ENCODE measurements at places on chromosomes 2 and 18. TPM values are rescaled to one million over a fixed set of nuclear protein-coding genes. Genes with fewer than 3 reads are reported as not detected.

Gene LDLRAD4
- 17.2 TPM for total RNA-seq

GRCh38 chr2:232973011-232973735 is 39.9 kb downstream of the NGEF start:
- no peak overlapping the region for H3K4me3 ChIP-seq
- H3K4me1 ChIP-seq = no peaks in the 10 kb centered on the region
- peaks cover 2% of the 10 kb centered on the region for H3K27me3 ChIP-seq
- H3K36me3 ChIP-seq = no peaks in the 10 kb centered on the region

Gene SESTD1
- total RNA-seq = 8.0 TPM

GRCh38 chr2:159168707-159169106 is 117.8 kb downstream of the WDSUB1 start:
- peaks cover 12% of the 10 kb centered on the region for H3K4me1 ChIP-seq
- peaks cover 24% of the 10 kb centered on the region for H3K36me3 ChIP-seq
- no peaks in the 10 kb centered on the region for H3K27me3 ChIP-seq
- H3K27ac ChIP-seq = no peak overlapping the region
- DNase-seq = no peak
- no peak overlapping the region for H3K4me3 ChIP-seq

Gene SPIRE1
- 21.7 TPM for total RNA-seq

Gene MEP1B
- total RNA-seq = not detected

Gene DIPK1C
- total RNA-seq = 3.5 TPM

Gene RETREG2
- total RNA-seq = 106 TPM

DNA sequence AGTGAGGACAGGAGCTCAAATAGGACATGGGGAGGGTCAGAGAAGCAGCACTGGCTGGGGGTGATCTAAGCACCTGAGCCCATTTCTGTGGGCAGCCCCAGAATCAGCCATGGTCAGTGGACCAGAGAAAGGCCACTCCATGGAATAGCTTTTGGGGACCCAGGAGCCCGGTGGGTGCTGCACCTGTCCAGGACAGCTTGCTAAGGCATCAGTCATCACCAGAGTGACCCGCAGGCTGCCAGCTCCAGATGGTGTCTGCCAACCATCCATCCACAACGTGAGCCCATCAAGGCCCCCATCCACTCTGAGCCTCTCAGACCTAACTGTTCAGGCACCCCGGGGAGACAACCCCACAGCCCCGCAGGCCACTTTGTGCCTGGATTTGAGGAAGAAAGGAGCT is 23.6 kb upstream of the COL6A3 start:
- H3K27ac ChIP-seq = no peak overlapping the region
- H3K4me3 ChIP-seq = no peak overlapping the region
- peaks cover 15% of the 10 kb centered on the region for H3K27me3 ChIP-seq
- H3K36me3 ChIP-seq = no peaks in the 10 kb centered on the region

Gene SCYGR8
- 6.3 TPM for total RNA-seq

Gene ST8SIA5
- not detected for total RNA-seq

Gene LYG2
- not detected for total RNA-seq

- no peak overlapping the region for H3K4me3 ChIP-seq
- H3K4me1 ChIP-seq = no peaks in the 10 kb centered on the region
- H3K27ac ChIP-seq = no peak overlapping the region
- H3K36me3 ChIP-seq = no peaks in the 10 kb centered on the region
- no peak for DNase-seq
- H3K27me3 ChIP-seq = no peaks in the 10 kb centered on the region
Measured at GRCh38 chr2:229952256-229952835, 30.0 kb downstream of the FBXO36 start.

GRCh38 chr2:217942731-217943335 is 60.0 kb downstream of the TNS1 start:
- DNase-seq = no peak
- peaks cover 57% of the 10 kb centered on the region for H3K4me1 ChIP-seq
- no peaks in the 10 kb centered on the region for H3K36me3 ChIP-seq
- peak overlapping the region; percentile 73 for H3K27ac ChIP-seq

Gene ANKRD29
- total RNA-seq = 6.1 TPM

Gene ITGA4
- total RNA-seq = 0.68 TPM

DNA sequence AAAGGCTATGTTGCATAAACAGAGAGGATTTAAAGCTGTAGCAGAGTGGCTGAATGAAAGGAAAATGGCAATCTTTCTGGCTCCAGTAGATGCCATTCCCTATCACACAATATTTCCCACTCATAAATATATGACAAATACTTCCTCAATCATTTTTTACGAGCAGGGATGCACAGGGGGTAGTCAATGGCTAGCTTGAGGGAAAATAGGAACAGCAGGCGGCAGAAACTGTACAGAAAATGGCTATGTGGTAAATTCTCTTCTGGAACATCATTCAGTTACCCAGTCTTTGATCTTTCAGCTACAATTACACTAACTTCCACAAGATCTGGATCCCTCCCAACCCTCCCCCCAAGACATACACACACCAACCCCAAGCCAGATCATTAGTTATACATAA is 127.2 kb downstream of the OLA1 start:
- no peaks in the 10 kb centered on the region for H3K4me1 ChIP-seq
- no peaks in the 10 kb centered on the region for H3K27me3 ChIP-seq
- no peak overlapping the region for H3K27ac ChIP-seq
- no peak overlapping the region for H3K4me3 ChIP-seq

Gene HOXD9
- not detected for total RNA-seq

DNA sequence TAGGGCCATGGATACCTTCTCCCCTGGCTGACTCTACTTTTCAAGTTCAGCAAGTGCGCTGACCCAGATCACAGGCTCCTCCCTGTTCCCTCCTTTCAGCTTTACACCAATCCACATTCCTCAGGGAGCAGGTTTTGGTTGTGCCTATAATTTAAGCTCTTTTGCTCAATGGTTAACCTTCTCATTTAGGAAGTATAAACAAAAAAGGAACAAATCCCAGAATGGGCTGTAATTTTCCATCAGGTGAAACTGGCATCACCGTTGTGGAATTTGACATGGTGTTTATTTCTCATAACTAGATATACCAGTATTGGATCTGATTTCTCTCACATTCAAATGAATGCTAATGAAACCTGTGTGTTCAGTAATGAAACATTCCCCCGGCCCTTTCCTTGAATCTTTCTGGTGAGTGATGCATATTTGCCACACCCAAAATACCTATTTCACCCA is 13.6 kb downstream of the STRN start:
- no peak overlapping the region for H3K4me3 ChIP-seq
- no peak for DNase-seq
- H3K4me1 ChIP-seq = peaks cover 31% of the 10 kb centered on the region
- H3K27ac ChIP-seq = peak overlapping the region; percentile 61

DNA sequence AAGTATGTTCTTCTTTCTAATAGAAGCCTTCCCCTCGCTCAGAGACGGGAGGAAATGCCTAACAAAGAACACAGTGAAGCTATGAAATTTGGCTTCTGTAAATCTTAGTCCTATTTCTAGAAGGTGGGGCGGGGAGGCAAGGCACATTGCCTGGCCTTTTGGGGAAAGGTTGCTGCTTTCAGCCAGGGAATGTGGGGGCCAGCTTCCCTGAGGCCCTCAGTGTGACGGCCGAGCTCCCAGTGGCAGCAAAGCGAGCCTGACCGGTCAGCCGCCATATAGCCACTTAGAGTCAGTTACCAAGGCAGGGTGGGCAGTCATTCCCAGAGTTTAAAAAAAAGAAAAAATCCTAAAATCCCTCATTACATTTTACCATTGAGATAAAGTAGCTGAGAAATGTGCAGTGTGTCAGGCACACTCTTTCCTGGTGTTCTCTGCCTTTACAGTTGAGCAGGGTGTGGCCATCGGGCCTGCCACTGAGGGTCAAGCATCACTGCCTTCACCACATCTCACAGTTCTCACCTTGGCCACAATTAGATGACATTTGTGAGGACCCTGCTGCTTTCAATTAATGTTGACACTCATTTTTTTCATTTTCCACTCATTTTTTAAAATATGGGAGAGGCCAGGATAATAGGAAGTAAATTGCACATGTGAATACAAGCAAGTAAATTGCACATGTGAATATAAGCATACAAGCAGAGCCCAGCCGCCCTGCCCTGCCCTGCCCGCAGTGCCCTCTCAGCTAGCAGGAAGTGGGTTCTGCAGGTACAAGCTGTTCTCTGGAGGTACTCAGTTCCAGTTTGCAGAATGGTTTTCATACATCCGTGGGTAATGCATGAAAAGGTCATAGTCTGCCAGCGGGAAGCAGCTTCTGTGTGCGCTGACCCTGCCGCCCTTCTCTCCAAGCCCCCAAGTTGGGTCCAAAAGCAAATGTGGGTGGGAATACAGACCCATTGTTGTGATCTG is 76.9 kb downstream of the WDSUB1 start:
- H3K36me3 ChIP-seq = peaks cover 36% of the 10 kb centered on the region
- no peaks in the 10 kb centered on the region for H3K4me1 ChIP-seq
- no peaks in the 10 kb centered on the region for H3K27me3 ChIP-seq
- no peak overlapping the region for H3K27ac ChIP-seq
- H3K4me3 ChIP-seq = no peak overlapping the region
- DNase-seq = no peak

DNA sequence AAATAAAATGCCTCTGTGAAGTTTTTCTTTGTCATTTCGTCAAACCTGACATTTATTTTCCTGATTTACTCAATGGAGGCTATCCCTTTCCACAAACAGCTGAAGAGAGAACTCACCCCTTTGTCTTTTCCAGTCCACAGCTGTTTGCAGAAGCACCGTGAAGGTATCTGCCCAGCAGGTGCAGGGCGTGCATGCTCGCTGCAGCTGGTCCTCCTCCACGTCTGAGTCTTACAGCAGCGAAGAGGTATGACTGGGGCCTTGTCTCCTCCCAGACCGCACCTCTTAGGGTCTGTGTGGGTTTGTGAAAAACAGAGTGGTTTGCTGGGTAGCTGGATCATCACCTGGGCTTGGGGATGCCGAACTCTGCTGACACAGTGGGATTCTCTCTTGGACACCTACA is 9.7 kb downstream of the SPP2 start:
- H3K4me3 ChIP-seq = no peak overlapping the region
- peaks cover 3% of the 10 kb centered on the region for H3K27me3 ChIP-seq
- no peaks in the 10 kb centered on the region for H3K36me3 ChIP-seq
- H3K27ac ChIP-seq = no peak overlapping the region
- H3K4me1 ChIP-seq = no peaks in the 10 kb centered on the region
- no peak for DNase-seq

- no peak overlapping the region for H3K4me3 ChIP-seq
- no peaks in the 10 kb centered on the region for H3K27me3 ChIP-seq
- no peak overlapping the region for H3K27ac ChIP-seq
- H3K36me3 ChIP-seq = peaks cover 3% of the 10 kb centered on the region
- DNase-seq = no peak
Measured at GRCh38 chr18:56851774-56852173, 200.6 kb downstream of the WDR7 start.

DNA sequence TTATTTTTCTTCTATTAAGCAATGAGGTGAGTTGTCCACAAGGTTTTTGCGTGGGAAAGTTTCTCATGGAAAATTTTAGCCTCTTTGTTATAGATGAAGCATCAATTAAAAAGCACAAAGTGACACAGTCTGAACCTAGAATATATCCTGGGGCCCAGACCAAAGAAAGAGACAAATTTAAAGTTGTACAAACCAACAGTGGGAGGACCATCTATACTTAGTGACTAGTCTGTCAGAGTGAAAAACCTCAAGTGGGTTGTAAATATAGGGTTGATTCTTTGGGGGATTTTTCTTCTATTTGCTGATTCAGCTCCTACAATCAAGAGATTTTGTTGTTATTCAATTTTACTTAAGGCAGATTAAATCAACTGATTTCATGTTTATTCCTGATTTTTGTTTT is 256.2 kb downstream of the SATB2 start:
- no peak overlapping the region for H3K4me3 ChIP-seq
- no peaks in the 10 kb centered on the region for H3K36me3 ChIP-seq
- H3K4me1 ChIP-seq = no peaks in the 10 kb centered on the region
- H3K27ac ChIP-seq = no peak overlapping the region
- no peaks in the 10 kb centered on the region for H3K27me3 ChIP-seq
- DNase-seq = no peak

GRCh38 chr2:176419591-176420071 is 150.4 kb downstream of the MTX2 start:
- no peaks in the 10 kb centered on the region for H3K36me3 ChIP-seq
- no peak overlapping the region for H3K27ac ChIP-seq
- H3K4me3 ChIP-seq = no peak overlapping the region

Gene RNU2-63P
- not detected for total RNA-seq

Gene ESPNL
- not detected for total RNA-seq

DNA sequence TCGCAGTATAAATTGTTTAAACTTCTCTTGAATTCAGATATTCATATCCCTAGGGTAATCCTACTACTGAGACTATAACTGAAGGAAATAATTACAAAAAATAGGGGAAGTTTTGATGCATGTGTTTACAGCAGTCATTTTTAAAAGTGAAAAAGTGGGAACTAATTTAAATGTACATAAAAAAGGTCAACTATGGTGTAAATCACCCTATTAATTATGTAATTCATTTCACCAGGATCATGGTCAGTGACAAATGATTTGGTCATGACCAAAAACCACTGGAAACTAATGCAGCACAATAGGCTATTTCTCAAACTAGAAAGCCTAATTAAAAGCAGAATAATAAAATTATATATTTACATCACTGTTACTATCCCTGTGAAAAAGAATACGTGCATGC is 5.0 kb upstream of the CNGA3 start:
- no peak overlapping the region for H3K4me3 ChIP-seq
- DNase-seq = no peak
- peaks cover 3% of the 10 kb centered on the region for H3K4me1 ChIP-seq
- peaks cover 34% of the 10 kb centered on the region for H3K27me3 ChIP-seq
- no peak overlapping the region for H3K27ac ChIP-seq

Gene DUSP11
- 55.4 TPM for total RNA-seq

Gene G6PC2
- not detected for total RNA-seq

DNA sequence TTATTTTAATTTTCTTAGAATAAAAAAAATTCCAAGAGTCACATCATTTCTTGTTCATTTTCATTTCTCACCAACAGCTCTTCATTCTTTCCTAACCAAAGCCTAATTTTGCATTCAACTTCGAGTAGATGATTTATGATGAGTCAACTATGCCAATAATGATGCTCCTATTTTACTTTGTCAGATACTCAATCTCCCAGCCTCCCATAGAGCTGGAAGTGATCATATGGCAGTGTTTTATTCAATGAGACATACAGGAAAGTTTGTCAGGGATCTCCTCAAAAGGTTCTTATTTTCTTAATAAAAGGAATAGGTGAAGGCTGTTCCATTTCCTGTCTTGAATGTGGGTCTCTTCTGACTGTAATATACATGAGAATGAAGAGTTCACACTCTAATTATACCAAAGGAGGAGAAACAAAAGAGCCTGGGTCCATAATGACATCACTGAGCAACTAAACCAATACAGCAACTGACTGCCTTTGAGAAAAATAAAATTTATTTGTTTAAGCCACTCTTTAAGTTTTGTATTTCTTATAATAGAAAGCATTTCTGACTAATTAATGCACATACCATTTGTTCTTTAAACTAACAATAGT is 231.2 kb upstream of the CYP26B1 start:
- H3K27ac ChIP-seq = no peak overlapping the region
- H3K27me3 ChIP-seq = no peaks in the 10 kb centered on the region
- no peak for DNase-seq
- no peak overlapping the region for H3K4me3 ChIP-seq
- H3K36me3 ChIP-seq = peaks cover 33% of the 10 kb centered on the region

DNA sequence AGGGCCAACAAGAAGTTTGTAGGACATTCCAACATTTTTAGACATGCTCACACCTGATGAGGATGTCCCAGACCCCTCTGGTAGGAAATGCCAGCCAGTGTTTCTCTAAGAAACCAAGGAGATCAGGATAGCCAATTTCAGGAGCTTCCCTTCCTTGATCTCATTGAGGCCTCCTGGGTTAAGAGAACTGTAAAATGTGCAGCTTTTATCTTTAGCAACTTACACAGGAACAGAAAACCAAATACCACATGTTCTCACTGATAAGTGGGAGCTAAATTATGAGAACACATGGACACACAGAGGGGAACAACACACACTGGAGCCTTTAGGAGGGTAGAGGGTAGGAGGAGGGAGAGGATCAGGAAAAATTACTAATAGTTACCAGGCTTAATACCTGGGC is 99.6 kb upstream of the MAP2 start:
- no peaks in the 10 kb centered on the region for H3K36me3 ChIP-seq
- no peak overlapping the region for H3K4me3 ChIP-seq
- no peaks in the 10 kb centered on the region for H3K27me3 ChIP-seq
- no peaks in the 10 kb centered on the region for H3K4me1 ChIP-seq

All from suprapubic skin (tissue), 4 donors.